Activated CD8-positive, alpha-beta T cell treated with anti-CD3 and anti-CD28 coated beads for 36 hours (primary cell): ENCODE measurements at places on chromosomes 2 and 18.
A peak's percentile ranks its signal among the peaks of the same experiment; 100 is the strongest.

DNA sequence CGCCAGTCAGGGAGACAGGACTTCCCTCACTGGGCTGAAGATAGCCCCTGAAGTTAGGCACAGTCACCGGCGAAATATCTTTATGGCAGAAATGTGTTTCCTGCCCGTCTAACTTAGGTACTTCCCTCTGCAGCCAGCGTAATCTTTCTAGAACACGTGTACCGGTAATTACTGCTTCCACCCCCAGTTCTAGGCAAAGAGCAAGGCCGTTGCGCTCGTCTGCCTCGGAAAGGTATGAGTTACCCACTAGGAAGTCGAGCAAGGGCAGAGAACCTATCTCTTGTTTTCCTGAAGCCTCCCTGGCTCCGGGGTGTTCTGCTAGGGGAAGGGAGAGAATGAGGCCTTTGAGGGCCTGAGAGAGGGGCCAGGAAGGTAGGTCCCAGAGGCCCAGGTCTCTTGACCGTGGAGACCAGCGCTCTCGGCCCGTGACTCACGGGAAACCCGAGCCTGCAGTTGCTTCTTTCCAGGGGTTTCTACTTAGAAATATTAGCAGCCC, 70.0 kb downstream of the TWSG1 start:
- peak; percentile 55 for DNase-seq

DNA sequence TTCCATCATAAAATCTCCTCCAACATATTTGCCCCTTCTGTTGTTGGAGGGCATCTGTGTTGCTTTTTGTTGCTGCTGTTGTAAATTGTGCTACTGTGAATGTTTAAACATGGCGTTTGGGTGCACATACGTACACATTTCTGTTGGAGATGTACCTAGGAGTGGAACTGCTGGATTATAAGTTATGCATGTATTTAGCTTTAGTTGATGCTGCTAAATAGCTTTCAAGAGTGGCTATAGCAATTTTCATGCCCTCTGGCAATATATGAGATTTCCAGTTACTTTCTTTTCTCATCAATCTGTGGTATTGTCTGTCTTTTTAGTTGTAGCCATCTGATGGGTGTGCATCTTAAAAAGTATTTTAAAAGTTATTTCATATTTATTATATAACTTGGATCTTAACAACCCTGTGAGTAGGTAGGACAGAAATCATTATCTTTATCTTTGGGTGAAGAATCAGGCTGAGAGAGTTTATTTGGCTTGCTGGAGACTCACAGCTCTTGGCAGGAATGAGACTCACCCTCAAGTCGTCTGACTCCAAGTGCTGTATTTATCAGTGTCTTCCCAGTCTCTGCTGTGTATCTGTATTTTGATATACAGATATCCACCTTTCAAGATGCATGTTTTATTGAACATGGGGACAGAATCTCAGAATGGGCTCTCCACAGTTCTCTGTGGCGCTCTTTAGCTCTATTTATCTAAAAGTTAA, 16.9 kb downstream of the ZNF236 start:
- no peak for DNase-seq

GRCh38 chr2:2806711-2807110, 475.6 kb upstream of the MYT1L start:
- DNase-seq: no peak

- no peak for DNase-seq
These were observed 103.9 kb upstream of the LRP1B start for GRCh38 chr2:142234741-142235140.

- DNase-seq: no peak
These were observed 50.6 kb downstream of the C2orf76 start for GRCh38 chr2:119316066-119316465.

GRCh38 chr2:175597286-175597685, 404.8 kb downstream of the LNPK start:
- DNase-seq: no peak

DNA sequence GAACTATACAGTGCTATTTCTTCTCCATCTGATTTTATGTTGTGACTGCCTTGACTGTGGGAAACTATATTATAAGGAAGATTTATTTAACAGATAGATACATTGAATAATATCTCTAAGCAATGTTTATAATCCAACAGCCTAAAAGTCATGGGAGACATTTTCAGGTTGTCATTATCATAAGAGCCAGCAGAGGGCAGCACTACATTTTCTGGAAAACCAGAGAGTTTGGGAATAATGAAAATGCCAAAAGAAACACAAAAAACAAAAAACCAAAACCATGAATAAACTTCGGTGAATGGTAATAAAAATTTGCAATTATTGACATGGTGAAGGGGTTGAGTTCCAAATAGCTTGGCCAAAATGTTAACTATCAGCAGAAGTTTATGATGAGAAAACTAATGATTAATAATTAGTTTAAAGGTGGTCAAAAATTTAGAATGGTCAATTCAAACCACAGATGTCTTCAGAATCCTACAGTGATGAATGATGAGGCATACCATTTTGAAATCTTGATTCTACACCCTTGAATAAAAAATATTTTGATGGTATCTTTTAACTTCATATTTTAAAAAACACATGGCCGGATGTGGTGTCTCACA, 4.7 kb downstream of the EEF1B2 start:
- DNase-seq: peak; percentile 25

DNA sequence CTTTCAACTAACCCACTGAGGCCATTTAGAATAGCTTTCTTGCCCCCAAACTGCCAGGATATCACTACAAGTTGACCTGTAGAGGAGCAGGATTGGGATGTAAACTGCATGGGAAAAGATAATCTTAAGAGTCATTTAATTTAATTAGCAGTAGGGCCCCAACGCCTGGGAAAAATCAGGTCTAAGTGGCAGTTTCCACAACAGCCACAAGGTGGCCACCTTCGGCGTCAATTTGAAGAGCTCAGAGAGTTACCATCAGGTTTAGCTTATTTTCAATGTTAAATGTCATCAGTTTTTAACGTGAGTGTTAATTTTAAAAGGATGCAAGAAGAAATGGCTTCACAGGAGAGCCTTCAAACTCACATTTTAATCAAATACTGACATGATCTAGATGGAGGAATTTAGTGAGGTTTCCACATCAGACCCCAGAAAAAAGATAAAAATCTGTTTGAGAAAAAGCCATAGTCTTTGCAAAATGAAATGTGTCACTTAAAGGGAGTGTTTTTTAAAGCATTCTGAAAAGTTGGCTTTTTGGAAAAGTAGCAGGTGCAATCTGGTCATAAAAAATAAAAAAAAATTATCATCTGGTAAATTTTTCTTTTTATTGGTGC, 77.3 kb upstream of the UPP2 start:
- DNase-seq: peak; percentile 70

- DNase-seq: peak; percentile 15
These were observed 7.2 kb downstream of the BOLL start for GRCh38 chr2:197777823-197778407.

- no peak for DNase-seq
These were observed 49.4 kb downstream of the TANC1 start for GRCh38 chr2:159017837-159018236.

- DNase-seq: no peak
These were observed 288.6 kb downstream of the NDUFA10 start for GRCh38 chr2:239736358-239737143.

DNA sequence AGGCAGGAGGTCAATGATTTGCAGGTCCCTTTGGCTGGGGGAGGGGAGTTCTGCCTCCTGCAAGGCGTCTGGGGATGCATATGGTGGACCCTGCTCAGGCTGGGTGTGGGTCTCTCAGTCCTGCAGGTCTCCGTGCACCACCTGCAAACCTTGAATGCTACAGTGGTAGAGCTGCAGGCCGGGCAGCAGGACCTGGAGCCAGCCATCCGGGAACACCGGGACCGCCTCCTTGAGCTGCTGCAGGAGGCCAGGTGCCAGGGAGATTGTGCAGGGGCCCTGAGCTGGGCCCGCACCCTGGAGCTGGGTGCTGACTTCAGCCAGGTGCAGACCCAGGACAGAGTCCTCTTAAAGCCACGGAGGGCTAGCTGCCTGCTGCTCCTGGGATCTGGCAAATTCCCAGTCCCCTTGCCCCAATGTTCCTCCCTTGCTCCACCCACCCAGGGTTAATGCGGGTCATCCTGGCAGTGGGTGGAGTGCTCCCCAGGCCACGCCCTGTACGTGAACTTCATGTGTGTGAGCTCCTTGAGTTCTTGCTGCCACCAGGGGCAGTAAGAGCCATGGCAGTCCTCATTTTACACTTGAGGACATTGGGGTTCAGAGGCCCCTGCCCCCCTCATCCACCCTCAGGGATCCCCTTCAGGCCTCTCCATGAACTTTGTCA, 3.1 kb downstream of the PROM2 start:
- DNase-seq: no peak

GRCh38 chr2:65159906-65160305, 30.0 kb upstream of the RAB1A start:
- DNase-seq: no peak

GRCh38 chr2:96471772-96472171, 33.4 kb downstream of the NEURL3 start:
- DNase-seq: no peak

DNA sequence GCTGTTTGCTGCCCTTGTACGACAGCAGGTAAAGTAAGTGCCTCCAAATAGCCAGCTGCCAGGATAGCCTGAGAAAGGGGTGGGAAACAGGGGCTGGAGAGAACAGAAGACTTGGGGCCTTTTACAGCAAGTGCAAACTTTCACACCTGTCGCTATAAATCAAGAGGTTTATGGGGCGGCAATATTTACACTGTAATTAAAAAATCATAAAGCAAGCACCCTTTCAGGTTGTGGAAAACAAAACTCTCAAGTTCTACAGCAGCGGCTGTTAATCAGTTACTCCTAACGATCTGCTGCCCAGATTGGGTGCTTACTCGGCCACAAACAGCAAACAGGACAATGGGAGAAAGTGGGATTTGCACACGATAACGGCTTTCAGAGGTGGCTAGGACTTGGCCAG, 359.5 kb upstream of the ETAA1 start:
- no peak for DNase-seq

GRCh38 chr2:167127135-167127534, 238.9 kb downstream of the XIRP2 start:
- no peak for DNase-seq

GRCh38 chr2:205975082-205975949, 110.7 kb downstream of the INO80D start:
- no peak for DNase-seq

- no peak for DNase-seq
These were observed 453.8 kb upstream of the MC4R start for GRCh38 chr18:60826346-60826745.

- no peak for DNase-seq
These were observed 700.1 kb downstream of the ADCYAP1 start for GRCh38 chr18:1604751-1605150.

DNA sequence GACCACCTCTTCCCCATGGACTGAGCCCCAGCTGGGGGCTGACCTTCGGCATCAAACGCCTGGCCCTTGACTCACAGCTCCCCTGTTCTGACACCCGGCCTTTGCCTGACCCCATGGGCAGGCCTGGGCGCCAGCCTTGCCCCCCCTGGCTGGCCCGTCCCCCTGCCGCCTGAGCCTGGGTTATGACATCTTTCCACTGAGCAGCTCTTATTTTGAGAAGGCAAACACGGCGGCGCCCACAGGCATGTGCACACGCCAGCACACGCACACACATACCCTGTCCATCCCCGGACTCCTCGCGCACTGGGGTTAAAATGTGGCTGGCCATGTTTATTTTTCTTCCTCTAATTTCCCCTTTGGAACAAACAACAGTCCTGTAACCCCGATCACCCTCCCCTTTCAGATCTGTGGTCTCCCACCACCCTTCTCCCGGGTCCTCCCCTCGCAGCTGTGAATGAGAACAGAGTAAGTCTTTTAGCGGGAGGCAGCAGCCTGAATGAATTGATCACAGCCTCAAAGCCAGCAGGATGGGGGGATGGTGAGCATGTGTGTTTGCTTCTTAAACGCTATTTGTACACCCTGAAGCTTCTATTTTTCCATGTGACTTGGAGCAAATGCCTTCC, 11.8 kb upstream of the ATOH8 start:
- no peak for DNase-seq

DNA sequence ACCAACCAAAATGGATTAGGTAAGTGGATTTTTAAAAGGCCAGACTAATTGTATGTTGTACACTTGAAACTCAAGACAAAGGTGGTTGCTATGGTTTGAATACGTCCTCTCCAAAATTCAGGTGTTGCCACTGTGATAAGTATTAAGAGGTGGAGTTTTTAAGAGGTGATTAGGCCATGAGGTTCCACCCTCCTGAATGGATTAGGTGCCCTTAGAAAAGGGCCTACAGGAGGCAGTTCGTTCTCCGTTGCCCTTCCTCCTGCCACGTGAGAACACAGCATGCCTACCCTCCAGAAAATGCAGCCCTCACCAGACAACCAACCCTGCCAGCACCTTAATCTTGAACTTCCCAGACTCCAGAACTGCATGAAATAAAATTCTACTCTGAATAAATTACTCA, 51.2 kb downstream of the CHMP3 start:
- no peak for DNase-seq

- DNase-seq: no peak
These were observed 22.3 kb downstream of the INPP1 start for GRCh38 chr2:190365499-190366204.

DNA sequence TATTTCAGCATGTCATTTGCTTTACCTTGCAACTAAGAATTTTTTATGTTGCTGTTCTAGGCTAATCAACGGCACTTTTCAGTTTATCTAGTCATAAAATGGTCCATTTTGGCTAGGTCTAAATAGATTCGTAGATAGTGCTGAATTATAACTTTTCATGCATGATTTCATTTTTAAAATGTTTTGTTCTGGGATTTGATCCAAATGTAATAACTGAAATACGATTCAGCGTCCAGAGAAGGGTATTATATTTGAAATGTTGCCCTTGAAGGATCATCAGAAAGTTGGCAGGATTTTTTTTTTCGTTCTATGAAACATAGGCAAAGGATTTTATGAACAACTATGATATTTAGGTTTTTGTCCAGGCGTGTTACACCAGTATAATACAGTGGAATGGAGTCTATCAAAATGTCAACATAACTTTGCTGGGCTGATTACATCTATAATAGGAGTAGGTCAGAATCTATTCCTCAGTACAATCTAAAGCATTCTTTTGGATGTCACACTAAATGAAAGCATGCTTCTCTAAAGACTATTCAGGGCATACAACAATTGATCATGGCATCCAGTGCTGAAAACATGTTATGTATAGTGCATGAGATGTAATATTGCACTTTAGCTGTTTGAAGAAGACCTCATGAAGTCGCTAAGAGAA, 24.8 kb downstream of the TTC27 start:
- DNase-seq: no peak

DNA sequence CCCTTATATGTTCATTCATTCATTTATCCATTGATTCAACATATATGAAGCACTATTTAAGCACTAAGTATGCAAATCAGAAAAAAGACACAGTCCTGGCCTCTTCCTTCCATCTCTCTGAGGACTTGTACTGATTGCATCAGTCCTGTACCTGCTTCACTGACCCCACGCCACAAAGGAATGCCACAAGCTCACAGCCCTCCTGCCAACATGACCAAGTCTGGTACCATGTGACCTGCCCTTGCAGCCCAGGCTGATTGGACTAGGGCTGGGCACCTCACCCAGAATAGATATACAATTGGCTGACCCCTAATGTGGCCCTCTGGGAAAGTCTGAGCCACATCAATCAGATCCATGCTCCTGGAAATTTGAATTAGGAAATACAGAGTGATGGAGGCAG, 196.6 kb downstream of the AGPS start:
- no peak for DNase-seq
